Progenitor cell of endocrine pancreas (in vitro differentiated cells): ENCODE measurements at places on chromosomes 13 and 19. TPM values are rescaled to one million over a fixed set of nuclear protein-coding genes. Genes with fewer than 3 reads are reported as not detected.

GRCh38 chr19:46634045-46634655, 1.9 kb downstream of the GNG8 start:
- peak; percentile 64 for DNase-seq

DNA sequence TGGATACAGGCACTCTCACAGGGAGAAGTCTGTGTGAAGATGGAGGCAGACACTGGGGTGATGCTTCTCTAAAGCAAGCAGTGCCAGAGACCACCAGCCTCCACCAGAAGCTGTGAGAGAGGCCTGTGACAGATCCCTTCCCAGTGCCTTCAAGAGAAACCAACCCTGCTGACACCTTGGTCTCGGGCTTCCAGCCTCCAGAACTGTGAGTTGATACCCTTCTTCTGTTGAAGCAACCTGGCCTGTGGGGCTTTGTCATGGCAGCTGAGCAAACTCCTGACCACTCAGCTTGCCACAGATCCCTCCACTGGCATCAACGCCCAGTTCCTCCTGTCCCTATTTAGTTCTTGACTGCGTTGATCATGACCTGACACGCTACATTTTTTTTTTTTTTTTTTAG, 29.0 kb downstream of the ELAVL1 start:
- DNase-seq: no peak

DNA sequence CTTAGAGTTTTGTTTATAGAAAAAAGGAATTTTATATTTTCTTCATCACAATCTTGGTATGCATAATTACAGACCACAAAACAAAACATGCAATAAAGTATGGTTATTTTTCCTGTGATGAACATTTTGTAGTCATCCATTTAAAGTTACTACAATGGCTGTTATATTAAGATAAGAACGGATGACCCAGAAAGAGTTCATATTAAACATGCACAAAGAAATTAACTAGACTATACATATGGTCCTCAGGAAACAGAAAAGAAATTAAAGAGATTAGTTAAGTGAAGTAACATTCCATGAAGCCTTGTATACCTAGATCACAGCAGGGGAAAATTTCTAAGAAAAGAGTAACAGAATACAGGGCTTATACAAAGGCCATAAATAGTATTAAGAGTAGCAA, 36.8 kb downstream of the RBM26 start:
- DNase-seq: no peak

- DNase-seq: peak; percentile 51
Measured at GRCh38 chr13:46551410-46552302, 1.3 kb upstream of the LRCH1 start.

- DNase-seq: no peak
Measured at GRCh38 chr19:9793071-9793591, 24.6 kb upstream of the ZNF846 start.

DNA sequence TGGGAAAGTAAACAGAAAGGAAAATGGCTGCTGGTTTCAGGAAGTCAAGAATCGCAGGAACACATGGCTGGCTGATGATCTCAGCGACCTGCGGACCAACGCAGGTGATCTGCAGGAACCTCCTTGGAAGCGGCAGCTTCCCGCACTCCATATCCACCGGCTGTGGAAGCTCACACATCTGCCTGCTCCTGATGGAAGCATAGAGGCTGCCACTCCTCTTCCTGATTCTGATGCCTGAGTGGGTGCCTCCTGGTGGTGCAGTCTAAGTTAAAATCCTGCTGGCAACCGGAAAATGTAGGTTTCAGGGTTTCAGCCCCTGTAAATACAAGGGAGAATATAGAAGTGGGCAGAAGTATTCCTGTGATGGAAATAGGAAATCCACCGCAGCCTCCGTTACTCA, 75.5 kb downstream of the TNFSF13B start:
- no peak for DNase-seq

DNA sequence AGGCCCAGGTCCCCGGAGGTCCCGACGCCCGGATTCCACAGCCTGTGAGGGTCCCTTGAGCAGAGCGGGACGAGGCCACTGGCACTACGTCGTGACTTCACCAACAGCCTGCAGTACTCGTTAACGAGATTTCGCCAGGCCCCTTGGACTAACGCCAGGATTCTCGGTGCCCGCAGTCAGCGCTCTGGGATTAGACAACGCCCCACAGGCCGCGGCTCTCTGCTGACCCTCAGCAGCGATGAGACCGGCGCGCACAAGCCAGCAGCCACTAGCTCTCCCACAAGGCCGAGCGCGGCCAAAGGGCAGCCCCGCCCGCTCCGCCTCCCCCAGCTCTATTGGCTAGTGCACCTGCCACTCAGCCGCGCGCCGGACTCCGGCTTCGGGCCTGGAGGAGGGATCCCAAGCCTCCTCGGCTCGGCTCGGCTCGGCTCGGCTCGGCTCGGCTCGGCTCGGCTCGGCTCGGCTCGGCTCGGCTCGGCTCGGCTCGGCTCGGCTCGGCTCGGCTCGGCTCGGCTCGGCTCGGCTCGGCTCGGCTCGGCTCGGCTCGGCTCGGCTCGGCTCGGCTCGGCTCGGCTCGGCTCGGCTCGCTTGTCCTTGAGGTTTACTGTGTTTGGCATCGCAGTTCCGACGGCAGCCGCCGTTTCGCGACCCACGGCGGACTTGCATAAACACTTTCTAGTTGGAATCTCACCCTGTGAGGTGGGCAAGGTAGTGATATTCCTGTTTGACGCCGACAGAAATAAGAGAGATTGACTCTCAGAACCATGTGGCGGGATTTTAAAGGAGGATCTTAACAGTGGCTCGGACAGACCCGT, 231.7 kb upstream of the SERP2 start:
- DNase-seq: peak; percentile 100

The APBA3 gene
- 31.4 and 33.3 TPM in 2 replicates for total RNA-seq

- DNase-seq: no peak
Measured at GRCh38 chr19:14408491-14409145, 10.5 kb downstream of the DDX39A start.

GRCh38 chr13:27203854-27204253, 32.2 kb upstream of the USP12 start:
- no peak for DNase-seq

- no peak for DNase-seq
Measured at GRCh38 chr13:33089311-33089710, 73.1 kb downstream of the KL start.

The ZNF442 gene
- 4.1 and 5.4 TPM in 2 replicates for total RNA-seq

The CPAMD8 gene
- total RNA-seq: 58.6 and 63.4 TPM in 2 replicates

GRCh38 chr19:15180451-15181390, 20.1 kb downstream of the NOTCH3 start:
- DNase-seq: no peak

GRCh38 chr13:98557937-98558792, 18.7 kb downstream of the STK24 start:
- no peak for DNase-seq

GRCh38 chr19:2394054-2394441, 33.3 kb downstream of the TIMM13 start:
- no peak for DNase-seq

DNA sequence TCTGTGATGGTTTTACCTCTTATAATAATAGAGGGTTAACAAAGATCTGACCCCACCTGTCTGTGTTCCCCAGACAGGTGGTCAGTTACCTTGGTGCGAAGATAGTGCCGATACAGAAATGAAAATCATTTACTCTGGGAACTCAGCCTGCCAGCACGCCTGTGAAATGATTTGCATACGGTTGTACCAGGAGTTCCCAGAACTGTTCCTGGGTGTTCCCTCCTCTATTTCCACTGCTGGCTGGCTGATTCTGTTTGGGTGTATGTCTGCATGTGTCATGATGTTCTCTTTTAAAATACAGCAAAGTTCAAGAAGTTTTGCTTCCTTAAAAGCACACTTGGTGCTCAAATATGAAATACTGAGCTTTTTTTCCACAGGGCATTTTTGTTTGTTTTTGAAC, 527.1 kb downstream of the FGF9 start:
- no peak for DNase-seq

The CRX gene
- not detected in 2 replicates for total RNA-seq

The DAND5 gene
- not detected in 2 replicates for total RNA-seq

GRCh38 chr13:25686831-25687470, 315.2 kb downstream of the ATP8A2 start:
- no peak for DNase-seq

GRCh38 chr19:55702131-55702627, 27.2 kb downstream of the EPN1 start:
- no peak for DNase-seq

DNA sequence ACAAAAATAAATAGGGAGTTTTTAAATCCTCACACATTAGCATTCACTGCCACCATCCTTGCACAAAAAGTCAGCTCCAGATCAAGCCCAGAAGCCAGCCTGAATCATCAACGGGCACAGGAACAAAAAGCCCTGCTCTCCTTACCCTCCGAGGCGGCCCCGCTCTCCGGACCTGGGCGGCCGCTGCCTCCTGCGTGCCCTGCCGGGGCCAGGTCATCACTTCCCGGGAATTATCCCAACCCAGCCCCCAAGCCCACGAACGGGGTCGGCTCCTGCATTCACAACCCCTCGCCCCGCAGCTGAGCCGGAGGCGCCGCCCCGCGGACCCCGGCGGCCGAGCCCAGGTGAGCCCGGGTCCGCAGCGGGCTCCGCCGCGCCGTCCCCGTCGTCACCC, 754 bp downstream of the DNAJB1 start:
- DNase-seq: no peak

- DNase-seq: no peak
Measured at GRCh38 chr13:32023698-32024097, 7.9 kb upstream of the FRY start.

DNA sequence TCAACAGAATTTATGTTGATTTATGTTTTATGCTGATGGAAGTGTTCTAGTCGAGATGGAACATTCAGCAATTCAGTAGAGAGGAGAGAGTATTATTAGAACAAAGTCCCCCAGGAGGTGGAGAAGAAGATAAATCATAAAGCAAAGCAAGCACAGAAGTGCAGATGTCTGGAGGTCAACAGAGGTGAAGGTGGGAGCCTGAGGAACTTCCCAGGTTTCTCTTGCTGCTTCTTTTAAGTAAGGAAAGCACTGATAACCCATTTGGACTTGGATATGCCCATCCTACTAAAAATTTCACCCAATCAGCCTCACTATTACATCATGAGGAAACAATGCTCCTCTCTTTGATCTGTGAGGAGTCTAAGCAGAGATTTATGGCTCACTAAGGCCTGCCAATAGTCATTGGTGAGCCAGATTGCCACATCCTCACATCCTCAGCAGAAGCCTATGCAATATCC, 98.8 kb downstream of the EPSTI1 start:
- no peak for DNase-seq

The PSG1 gene
- not detected in 2 replicates for total RNA-seq

DNA sequence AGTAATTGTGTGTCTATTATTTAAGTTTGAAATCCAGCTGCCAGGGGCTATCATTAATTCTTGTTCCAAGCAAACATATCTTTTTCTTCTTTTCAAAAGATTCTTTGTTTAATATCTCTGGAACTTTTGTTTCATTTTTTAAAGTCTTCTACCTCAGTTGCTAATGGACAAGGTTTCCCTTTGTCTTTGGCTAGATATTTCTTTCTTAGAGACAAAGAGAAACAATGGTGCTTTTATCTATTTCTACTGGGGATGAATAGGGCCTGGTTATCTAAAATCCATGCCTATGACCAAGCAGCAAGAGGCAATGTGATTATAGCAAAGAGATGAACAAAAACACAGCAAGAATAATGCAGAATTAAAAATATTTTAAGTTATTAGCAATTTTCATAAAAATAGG, 661.3 kb upstream of the KLF12 start:
- no peak for DNase-seq

DNA sequence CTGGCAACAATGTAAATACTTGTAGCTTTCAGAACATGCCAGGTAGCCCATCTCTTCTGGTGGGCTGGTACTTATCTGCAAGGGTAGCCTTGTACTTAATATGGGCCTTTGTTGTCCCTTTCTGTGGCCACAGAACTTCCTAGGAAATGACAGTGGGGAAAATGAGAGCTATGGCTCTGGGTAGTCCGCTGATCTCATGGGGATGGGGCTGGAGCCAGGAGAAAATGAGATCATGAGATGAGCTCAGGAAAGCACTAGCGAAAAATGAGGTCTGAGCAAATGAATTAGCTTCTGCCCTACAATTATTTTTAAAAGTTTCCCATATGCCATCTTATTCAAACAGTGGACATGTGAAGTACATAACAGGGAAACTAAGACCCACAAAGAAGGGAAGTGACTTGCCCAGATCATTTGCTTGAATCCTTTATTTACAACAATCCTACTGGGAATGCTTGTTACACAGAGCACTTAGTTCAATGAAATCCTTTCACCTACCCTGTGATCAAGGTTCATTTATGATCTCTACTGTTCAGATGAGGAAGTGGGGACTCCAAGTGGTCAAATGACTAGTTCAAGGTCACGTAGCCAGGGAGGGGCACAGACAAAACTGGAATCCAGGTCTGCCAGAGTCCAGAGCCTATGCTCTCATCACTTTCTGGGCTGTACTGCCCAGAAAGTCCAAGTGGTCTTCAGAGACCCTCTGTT, 87.1 kb downstream of the PTPRS start:
- no peak for DNase-seq

The PRR22 gene
- total RNA-seq: 5.8 and 5.9 TPM in 2 replicates

GRCh38 chr13:25252225-25252624, 35.1 kb downstream of the MTMR6 start:
- no peak for DNase-seq

The LHFPL6 gene
- 1.0 and 1.2 TPM in 2 replicates for total RNA-seq

- no peak for DNase-seq
Measured at GRCh38 chr13:97384371-97384770, 49.6 kb upstream of the RAP2A start.

GRCh38 chr13:109792416-109793059, 6.2 kb upstream of the IRS2 start:
- no peak for DNase-seq

The CD177 gene
- not detected in 2 replicates for total RNA-seq

DNA sequence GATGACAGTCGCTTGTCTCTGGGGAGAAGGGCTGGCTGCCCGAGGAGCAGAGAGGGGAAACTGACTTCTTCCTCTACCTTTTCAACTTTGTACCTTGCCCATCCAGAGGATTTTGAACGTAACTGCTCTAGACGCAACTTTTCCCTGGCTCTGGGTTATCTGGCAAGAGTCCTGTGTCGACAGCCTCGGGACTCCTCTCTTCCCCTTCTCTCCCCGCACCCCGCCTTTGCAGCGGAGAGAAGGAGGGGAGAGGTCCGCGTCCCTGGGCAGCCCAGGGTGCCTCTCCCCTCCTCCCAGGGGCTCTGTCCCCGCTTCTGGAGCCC, 574 bp downstream of the SH3GL1 start:
- DNase-seq: no peak

The OR7A5 gene
- total RNA-seq: not detected in 2 replicates

The KLF1 gene
- total RNA-seq: not detected in 2 replicates

The GPR42 gene
- 0.16 TPM in 1 of 2 replicates, not detected in the other for total RNA-seq

GRCh38 chr13:107534548-107534947, 680.8 kb downstream of the LIG4 start:
- DNase-seq: no peak

DNA sequence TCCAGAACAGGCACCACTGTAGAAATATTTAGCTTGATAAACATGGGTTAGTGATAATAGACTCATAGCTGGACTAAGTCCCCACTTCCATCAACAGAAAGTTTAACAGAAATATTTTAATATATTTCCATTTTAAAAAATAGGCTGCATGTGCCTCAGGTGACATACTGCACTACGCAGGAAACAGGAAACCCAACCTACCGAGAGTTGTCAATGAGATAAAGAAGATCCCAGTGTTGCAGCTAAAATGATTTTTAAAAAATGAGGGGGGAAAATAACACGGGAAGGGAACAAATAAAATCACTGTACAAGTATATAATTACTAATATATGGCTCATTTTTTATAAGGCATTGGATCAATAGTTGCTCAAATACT, 154.8 kb downstream of the TBC1D4 start:
- no peak for DNase-seq

The SIGLEC10 gene
- total RNA-seq: not detected in 2 replicates
